Pulmonary artery endothelial cell (primary cell): ENCODE measurements at places on chromosomes 2 and 18.
A peak's percentile ranks its signal among the peaks of the same experiment; 100 is the strongest.

- no peak for DNase-seq
These were observed 1.5 kb upstream of the HOXD10 start for GRCh38 chr2:176114930-176115625.

DNA sequence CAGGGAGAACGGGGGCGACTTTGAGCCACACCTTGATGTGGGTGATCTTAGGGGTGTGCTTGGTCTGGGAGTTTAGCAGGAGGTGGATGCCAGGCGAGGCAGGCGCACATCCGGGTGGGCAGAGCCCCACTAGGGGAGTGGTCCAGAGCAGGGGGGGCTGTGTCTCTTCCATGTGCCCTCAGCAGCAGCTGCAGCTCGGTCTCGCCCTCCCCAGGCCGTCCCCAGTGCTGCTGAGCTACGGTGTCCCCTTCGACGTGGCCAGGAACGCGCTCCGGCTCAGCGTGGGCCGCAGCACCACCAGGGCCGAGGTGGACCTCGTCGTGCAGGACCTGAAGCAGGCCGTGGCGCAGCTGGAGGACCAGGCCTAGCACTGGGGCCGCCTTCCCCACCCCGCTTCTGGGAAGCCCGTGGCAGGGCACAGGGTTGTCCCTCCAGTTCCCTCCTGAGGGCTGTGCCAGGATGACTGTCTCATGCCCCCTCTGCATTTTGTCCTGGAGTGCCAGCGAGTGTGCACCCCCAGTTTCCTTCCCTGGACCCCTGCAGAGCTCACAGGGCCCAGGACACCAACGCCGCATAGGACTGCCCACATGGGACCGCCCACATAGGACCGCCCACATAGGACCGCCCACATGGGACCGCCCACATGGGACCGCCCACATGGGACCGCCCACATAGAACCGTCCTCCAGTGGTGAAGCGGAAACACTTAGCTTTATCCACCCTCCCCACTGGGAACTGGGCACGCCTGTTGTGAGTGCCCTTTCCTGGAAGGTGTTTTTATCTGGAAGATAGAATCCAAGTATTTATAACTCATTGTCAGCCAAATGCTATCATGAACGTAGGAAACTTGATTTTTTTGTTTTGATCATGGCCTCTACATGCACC, 1.9 kb upstream of the ESPNL start:
- DNase-seq: peak; percentile 10

GRCh38 chr2:231385429-231385828, 10.1 kb upstream of the B3GNT7 start:
- DNase-seq: no peak

DNA sequence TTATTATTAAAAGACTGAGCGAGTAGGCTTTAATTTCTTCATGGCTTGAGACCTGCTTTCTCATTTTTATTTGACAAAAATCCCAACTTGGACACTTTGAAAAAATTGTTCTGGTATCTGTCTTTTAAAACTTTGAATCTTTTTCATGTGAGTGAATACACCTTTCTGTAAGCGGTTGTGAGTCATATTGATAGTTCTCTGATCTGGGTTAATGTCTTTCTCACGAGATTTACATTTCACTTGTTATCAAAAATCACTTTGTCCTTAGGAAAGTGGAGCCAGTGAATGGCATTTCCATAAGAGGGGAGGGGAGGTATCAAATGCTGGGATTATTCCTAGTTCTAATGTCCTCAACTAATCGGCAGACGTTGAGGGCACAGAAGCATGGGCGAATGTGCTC, 36.3 kb downstream of the ATP9B start:
- DNase-seq: no peak

DNA sequence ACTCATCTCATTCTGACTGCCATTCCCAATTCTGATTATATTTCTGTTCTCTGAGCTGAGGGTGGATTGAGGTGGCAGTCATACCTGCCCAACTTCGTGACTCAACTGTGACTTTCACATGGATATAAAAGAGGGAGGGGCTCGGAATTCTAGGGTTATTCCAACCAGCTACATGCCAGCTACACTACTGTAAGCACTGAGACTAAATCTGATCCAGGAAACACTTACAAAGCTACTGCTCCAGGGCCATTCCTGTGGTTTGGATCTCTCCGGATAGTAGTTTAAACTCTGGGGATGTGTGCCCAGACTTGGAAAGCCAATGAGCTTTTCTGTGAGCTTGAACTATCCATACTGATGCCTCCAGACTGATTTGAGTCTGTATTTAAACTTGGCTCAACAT, 7.9 kb downstream of the MAP2 start:
- DNase-seq: no peak

GRCh38 chr2:173402405-173402974, 47.8 kb downstream of the CDCA7 start:
- DNase-seq: peak; percentile 36

DNA sequence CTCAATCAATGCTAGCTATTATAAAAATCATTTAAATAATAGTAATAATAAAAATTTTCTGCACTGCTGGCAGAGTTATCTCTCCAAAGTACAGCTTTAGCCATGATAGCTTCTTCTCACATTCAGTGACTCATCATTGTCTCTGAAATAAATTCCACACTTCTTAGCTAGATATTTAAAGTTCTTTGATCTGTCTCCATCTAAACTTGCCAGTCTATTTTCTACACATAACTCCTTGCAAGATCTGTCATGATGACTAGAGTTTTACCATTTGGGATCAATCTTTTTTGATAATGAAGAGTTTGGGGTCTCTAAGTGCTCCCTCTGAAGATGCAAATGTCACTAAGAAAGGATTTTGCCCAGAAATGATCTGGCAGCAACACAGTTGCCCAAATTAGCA, 155.4 kb upstream of the LHCGR start:
- DNase-seq: no peak

GRCh38 chr2:169464882-169465281, 14.4 kb upstream of the BBS5 start:
- DNase-seq: no peak

GRCh38 chr2:28647682-28648081, 103.9 kb upstream of the PPP1CB start:
- DNase-seq: no peak

GRCh38 chr2:133568172-133568571, at the start of gene NCKAP5:
TSS of gene NCKAP5 (minus strand) at chr2:133568463. CDS start at chr2:133517526, 50,937 bp downstream.
- DNase-seq: no peak

DNA sequence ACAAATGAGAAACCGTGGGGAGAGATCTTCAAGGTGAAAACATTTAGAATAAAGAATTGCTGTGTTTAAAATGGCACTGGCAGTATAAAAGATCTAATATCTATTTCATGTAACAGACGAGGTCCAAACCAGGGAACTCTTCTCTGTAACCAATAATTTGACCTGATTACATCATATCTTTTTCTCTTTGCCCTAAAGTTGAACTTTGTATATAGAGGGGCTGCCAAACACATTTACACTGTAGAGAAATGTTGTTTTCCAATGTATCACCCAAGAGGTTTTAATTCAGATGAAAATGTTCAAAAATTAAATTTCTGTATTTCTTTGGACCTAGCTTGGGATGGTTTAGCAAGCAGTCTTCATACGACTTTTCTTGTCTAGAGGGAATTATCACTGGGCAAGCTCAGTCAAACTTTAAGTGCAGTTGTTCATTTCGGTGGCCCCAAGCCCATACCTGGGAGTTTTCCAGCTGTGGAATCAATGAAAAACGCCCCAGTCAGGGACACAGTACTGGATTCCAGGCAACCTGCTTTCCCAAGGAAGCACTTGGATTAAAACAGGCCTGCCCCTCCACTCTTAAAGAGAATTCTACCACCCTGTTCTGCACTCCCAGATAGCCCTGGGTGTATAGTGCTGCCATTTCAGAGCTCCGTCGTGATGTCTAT, 208.5 kb upstream of the FN1 start:
- DNase-seq: no peak

DNA sequence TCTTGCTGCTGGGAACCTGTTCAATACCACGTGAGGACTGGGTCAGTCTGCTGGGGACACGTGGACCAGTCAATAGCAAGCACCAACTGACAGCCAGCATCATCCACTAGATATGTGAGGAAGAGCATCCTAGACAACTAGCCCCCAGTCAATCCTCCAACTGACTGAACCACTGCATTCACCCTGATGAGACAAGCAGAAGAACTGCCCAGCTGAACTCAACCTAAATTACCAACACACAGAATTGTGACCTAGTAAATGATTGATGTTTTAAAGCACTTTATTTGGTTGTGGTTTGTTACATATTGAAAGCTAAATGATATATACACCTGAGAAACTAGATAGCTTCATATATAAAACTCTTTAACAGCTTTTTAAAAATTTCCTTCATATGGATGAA, 15.7 kb downstream of the IRS1 start:
- DNase-seq: no peak

DNA sequence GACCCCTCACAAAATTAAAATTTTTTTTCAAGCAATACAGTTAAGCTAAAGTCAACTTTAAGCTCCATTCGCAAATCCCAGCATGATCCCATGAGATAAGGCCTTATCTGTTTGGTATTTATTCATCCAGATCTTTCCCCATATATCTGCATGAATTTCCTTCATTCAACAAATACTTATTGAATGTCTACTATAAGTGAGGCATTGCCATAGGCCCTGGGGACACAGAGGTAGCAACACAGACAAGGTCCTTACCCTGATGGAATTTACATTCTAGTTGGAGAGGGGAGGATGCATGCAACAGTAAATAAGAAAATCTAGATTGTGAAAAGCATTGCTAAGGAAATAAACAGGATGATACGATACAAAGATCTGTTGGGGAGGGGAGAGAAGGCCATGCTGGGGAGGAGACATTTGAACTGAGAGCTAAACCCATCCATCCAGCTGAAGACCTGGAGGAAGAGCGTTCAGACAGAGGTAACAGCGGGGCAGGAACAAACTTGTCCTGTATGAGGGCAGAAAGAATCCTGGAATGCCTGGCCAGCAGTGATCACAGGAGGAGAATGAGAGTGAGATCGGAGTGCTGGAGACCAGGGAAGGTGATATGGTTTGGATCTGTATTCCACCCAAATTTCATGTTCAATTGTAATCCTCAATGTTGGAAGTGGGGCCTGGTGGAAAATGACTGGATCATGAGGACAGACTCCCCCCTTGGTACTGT, 71.6 kb downstream of the SDC1 start:
- no peak for DNase-seq

GRCh38 chr2:219886615-219887014, 259.2 kb downstream of the SLC4A3 start:
- DNase-seq: no peak

DNA sequence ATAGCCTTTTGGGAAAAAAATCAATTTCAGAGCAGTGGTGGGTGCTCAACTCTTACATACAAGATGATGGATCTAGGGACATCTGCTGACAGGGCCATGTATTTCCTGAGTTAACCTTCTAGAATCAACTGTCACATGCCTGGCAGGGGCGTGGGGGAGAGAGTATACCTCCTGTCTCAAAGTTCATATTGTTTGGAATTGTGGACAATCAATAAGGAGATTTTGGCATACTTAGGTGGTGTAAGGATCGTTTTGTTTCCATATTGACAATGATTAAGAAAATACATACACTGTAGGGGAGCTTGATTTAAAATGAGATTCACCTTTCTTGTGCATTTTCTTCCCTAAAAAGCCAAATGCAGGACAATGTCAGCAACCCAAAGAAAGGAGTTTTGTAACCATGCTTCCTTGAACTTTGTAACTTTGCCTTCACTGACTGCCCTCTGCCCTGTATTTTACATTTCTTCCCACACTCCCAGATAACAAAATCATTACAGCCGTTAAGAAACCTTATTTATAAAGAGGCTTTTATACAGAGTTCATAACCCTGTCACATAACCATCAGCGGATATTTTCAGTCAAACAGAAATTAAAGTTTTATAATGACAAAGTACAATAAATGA, 88.4 kb downstream of the MEP1B start:
- DNase-seq: no peak

GRCh38 chr2:151860210-151860609, 32.0 kb upstream of the ARL5A start:
- no peak for DNase-seq

GRCh38 chr18:25494888-25495287, 142.9 kb upstream of the ZNF521 start:
- DNase-seq: no peak

GRCh38 chr18:25898965-25899364, 191.4 kb downstream of the SS18 start:
- no peak for DNase-seq

GRCh38 chr18:62524440-62525200, 1.8 kb downstream of the ZCCHC2 start:
- DNase-seq: no peak

- no peak for DNase-seq
These were observed 103.1 kb downstream of the RTN4 start for GRCh38 chr2:54947136-54947535.

DNA sequence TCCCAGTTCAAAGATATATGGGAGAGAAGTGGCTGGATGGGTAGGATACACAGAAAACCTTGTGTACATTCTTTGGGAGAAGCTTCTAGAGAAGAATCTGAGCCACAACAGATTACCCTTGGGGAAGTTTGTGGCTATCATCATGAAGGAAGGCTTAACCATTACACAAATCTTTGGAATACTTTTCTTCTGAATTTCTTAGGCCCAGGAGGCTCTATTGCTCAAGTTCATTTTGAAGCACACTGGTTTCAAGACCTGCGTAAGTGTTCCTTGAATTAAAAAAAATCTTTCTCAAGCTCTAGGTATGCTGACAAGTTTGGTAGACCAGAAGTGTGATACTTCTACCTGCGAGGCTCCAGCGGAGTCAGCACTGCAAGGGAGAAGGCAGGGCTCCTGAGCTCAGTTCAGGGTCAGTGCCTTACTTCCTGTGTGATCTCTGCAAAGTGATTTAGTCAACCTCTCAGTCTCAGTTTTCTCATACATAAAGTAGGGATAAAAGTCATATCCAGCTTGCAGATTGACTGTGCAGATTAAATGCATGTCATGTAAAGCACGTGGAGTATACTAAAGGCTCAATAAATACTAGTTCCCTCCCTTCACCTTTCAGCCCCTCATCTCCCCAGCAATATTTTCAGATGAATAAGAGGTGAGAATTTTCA, 438.6 kb downstream of the DLGAP1 start:
- no peak for DNase-seq

GRCh38 chr2:205496772-205497171, 185.5 kb upstream of the NRP2 start:
- DNase-seq: no peak

GRCh38 chr2:9364791-9365497, 58.4 kb downstream of the ITGB1BP1 start:
- peak; percentile 8 for DNase-seq

- no peak for DNase-seq
These were observed 212.6 kb downstream of the SH3RF3 start for GRCh38 chr2:109341355-109342255.

DNA sequence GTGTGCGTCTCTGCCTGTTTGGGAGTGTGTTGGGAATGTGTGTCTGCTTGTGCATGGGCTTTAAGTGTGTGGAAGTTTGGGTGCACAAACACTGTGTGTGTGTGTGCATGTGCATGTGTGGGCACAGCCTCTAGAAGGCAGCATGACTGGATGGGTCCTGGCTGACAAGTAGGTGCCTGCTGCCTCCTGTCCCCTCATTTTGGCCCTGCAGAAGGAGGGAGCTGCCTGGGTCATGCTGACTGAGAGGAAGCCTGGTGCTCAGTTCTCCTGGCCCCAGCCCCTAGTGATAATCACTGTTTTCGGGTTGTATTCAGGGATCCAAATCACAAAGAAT, 34.1 kb downstream of the GLI2 start:
- no peak for DNase-seq
